ENCODE measurements at places on chromosomes 3 and 15. TPM values are rescaled to one million over a fixed set of nuclear protein-coding genes. Genes with fewer than 3 reads are reported as not detected.

The IL17RD gene
- total RNA-seq = not detected

The KLHL24 gene
- 107 TPM for total RNA-seq

The MESP2 gene
- not detected for total RNA-seq

GRCh38 chr3:117550766-117551165 lies 841.2 kb downstream of the TUSC7 start:
- no peak overlapping the region for H3K27ac ChIP-seq
- H3K27me3 ChIP-seq = no peaks in the 10 kb centered on the region
- H3K36me3 ChIP-seq = no peaks in the 10 kb centered on the region
- DNase-seq = no peak

DNA sequence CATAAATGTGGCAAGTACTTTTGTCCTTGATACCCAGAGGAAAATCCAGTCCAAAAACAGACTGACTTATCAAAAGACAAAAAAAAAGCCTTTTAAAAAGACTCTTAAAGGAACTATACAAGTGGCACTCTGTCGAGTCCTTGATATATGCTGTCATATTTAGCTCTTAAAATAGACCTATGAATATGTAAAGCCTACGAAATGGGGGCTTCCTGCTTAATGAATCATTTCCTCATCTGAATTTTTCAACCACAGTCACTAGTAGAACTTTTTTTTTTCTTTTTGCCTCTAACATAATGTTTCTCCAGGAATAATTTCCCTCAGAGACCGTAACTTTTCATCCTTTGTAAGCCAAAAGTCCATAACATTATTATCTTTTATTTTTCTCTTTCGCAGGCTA lies 95.8 kb downstream of the P3H2 start:
- no peaks in the 10 kb centered on the region for H3K36me3 ChIP-seq
- no peak overlapping the region for H3K27ac ChIP-seq
- peaks cover 28% of the 10 kb centered on the region for H3K27me3 ChIP-seq
- no peaks in the 10 kb centered on the region for H3K4me1 ChIP-seq
- no peak for DNase-seq
- H3K4me3 ChIP-seq = no peak overlapping the region

GRCh38 chr3:127595303-127595702 lies 2.9 kb upstream of the MCM2 start:
- peaks cover 44% of the 10 kb centered on the region for H3K4me1 ChIP-seq
- no peak for DNase-seq
- no peaks in the 10 kb centered on the region for H3K27me3 ChIP-seq
- H3K4me3 ChIP-seq = no peak overlapping the region
- no peaks in the 10 kb centered on the region for H3K36me3 ChIP-seq
- no peak overlapping the region for H3K27ac ChIP-seq

All from naive thymus-derived CD8-positive, alpha-beta T cell (primary cell).